ENCODE measurements at places on chromosomes 7 and 10.

DNA sequence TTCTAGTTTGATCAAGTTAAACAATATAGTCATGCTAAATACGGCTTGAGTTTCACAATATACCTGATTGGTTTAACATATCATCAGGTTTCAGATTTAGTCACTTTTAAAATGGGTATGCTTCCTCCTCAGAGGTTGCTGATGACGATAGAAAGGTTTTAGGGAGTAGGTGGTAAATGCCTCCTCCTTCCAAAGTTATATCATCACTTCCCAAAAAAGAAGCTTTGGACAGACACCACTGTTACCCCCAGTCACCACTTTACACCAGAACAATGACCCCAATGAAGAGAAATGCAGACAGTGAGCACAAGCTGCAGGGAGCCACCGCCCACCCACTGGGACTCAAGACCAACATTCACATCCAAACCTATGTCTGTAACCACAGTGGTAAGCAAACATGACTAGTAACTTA is 244.6 kb downstream of the SORCS1 start:
- no peak for DNase-seq

GRCh38 chr7:35024298-35024697 is 13.0 kb downstream of the DPY19L1 start:
- no peak for DNase-seq

DNA sequence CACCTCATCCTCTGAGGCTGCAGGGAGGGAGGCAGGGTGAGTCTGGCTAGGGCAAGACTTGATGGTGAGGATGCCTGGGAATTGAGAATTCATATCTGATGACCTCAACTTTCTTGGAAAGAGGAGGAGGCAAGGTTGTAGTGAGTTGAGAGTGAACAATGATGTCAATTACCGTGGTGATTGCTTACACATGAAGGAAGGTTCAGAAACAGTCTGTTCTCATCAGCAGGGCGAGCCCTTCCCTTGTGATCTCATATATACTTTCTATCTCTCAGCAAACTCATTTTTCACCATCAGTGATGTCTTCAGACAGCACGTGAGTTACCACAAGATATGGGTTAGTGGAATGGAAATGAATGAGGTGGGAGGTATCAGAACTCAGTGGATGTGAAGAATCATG is 20.1 kb upstream of the COL13A1 start:
- no peak for DNase-seq

DNA sequence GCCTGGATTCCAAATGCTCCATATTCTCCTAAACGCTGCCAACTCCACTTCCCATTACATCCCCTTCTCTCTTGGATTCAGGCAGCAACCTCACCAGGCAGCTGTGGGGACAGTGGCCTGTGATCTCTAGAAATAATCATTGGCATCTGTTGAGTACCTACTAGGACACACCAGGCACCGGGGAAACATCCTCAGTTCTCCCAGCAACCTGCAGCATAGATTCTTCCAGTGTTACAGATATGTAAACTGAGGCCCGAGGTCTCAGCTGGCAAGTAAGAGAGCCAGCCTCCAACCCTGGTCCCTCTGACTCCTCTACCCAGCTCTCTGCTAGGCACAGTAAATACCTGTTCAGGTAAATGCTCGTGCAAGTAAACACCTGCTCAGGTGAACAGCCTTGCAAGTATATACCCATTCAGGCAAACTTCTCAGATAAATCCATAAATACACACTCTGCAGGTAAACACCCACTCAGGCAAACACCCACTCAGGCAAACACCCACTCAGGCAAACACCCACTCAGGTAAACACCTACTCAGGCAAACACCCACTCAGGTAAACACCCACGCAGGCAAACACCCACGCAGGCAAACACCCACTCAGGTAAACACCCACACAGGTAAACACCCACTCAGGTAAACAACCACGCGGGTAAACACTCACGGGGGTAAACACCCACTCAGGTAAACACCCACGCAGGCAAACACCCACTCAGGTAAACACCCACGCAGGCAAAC is 18.7 kb downstream of the ASB13 start:
- DNase-seq = no peak

DNA sequence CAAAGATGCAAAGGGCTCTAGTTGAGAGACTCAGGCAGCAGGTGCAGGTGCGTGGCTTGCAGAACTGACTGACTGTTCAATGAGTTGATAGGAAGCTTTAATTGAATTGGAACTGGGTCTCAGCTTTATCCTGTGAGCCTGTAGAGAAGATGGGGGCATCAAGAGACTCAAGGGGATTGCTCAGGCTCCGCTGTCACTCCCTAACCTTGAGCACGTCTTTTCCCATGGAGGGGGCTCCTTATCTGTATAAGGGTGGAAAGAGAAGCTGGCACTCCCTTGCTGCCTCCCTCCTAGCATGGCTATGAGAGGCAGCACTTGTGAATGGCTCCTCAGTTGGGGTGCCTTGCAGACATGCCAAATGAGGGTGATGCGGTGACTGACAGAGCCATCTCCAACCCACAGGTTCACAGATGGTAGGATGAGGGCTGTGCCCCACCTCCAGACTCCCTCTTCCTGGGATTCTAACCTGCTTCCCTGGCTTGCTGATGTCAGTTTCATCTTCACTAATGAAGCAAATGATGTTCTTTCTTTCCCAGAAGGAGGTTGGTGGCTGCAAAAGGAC is 12.4 kb upstream of the PLEKHA1 start:
- DNase-seq = no peak

GRCh38 chr7:1298931-1299885 is 66.5 kb downstream of the UNCX start:
- DNase-seq = no peak

- no peak for DNase-seq
Measured at GRCh38 chr7:19585761-19586160, 123.1 kb downstream of the POLR1F start.

DNA sequence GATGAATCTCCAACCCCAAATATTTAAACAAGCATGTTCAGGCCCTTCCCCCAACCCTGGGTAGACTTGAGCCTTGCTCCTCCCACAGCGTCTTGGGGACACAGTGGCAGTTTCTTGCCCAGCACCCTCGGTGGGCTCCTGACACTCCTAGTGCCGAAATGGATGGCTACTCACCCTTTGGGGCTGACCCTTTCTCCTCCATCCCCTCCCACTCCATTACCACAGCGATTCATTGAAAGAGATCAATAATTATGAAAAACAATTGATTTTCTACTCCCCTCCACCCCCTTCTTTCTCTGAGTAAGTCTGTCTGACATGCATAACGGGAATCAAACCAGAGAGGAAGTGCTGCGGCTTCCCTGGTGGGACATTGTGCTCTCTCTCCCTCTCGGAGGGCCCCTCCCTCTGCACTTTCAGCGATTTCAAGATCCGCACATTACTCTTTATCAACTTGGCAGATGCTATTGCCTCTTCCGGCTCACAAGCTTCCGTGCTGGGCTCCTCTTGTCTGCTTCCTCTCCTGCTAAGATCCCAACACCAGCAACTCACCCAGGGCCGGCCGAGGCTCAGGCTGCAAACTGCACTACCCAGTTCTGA is 79.0 kb upstream of the PLXNA4 start:
- peak; percentile 11 for DNase-seq

GRCh38 chr10:34205452-34205851 is 609.6 kb downstream of the PARD3 start:
- no peak for DNase-seq

DNA sequence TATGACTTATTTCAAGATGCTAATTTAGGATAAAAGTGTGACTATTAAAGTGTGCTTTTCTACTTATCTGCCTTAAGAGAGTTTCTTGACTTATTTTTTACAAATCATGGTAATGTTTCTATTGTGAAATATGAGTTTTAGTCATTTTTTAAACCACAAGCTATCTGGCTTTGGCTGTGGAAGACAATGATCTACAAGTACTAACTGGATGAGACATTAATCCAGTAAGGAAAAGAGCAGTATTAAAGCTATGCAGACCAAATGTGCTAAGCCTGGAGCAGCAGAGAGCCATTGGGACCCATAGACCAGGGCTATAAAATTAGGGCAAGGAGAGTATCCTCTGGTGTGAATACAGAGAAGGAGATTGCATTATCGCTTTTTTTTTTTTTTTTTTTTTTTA is 92.4 kb downstream of the SEMA3A start:
- DNase-seq = peak; percentile 35

GRCh38 chr10:43226441-43226840 is 40.4 kb downstream of the RASGEF1A start:
- no peak for DNase-seq

Measured in EH (cell line).